ENCODE measurements at places on chromosomes 6 and 20.

- no peak for DNase-seq
These were observed 136.7 kb upstream of the RALGAPA2 start for GRCh38 chr20:20849161-20849560.

DNA sequence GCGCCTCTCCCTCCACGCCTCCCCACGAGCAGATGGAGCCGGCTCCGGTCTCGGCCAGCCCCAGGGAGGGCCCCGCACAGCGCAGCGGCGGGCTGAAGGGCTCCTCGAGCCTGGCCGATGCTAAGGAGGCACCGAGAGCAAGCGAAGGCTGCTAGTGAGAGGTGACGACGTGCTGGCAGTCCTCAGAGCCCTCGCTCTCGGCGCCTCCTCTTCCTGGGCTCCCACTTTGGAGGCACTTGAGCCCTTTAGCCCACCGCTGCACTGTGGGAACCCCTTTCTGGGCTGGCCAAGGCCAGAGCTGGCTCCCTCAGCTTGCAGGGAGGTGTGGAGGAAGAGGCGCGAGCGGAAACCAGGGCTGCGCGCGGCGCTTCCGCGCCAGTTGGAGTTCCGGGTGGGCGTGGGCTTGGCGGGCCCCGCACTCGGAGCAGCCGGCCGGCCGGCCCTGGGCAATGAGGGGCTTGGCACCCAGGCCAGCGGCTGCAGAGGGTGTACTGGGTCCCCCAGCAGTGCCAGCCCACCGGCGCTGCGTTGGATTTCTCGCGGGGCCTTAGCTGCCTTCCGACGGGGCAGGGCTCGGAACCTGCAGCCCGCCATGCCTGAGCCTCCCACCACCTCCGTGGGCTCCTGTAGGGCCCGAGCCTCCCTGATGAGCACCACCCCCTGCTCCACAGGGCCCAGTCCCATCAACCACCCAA, 2.5 kb upstream of the TMEM14C start:
- DNase-seq, result peak; percentile 50

DNA sequence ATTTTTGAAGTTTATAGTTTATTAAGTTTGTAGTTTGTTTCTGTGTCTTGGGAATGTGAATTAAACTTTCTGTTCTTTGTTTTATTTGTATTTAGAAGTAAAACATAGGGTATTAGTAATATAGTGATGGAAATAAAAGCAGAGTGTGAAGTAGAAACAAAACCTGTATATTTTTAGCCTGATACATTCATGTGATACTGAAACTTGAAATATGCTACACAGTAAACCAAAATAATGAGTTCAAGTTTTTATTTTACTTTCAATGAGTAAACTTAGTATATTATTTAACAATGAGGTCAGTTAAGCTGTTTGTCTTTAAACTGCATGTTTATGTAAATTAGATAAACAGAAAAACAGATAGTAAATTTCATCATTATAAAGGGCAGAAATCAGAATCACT, 1592.6 kb downstream of the GRIK2 start:
- no peak for DNase-seq

DNA sequence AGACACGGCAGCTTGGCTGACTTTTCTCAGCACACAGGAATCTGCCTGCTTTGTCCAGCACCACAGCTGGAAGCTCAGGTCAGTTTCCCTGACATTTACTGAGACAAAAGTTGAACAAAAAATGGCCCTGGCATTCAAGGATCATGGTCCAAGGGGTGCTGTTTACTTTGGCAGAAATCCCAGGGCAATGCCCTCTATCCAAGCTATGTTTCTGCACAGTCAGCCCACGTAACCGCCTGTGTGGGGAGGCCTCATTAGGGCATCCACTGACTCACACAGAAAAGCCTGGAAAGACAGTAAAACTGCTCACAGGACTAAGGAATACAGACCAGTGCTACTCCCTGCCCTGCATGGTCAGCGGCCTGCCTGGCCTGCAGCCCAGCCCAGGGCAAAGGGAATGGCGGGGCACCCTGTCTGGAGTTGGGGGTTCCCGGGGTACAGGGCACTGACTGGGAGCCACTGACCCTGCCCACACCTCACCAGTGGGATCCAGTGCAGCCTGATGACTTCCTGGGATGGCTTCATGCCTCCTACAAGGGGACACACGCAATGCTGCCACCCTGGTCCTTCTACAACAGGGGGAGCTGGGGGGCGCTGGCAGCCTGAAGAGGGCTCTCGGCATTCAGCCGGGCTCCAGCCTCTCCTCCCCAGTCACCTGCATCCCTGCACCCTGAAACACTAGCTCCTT, 77.1 kb downstream of the NINL start:
- DNase-seq, result peak; percentile 67

DNA sequence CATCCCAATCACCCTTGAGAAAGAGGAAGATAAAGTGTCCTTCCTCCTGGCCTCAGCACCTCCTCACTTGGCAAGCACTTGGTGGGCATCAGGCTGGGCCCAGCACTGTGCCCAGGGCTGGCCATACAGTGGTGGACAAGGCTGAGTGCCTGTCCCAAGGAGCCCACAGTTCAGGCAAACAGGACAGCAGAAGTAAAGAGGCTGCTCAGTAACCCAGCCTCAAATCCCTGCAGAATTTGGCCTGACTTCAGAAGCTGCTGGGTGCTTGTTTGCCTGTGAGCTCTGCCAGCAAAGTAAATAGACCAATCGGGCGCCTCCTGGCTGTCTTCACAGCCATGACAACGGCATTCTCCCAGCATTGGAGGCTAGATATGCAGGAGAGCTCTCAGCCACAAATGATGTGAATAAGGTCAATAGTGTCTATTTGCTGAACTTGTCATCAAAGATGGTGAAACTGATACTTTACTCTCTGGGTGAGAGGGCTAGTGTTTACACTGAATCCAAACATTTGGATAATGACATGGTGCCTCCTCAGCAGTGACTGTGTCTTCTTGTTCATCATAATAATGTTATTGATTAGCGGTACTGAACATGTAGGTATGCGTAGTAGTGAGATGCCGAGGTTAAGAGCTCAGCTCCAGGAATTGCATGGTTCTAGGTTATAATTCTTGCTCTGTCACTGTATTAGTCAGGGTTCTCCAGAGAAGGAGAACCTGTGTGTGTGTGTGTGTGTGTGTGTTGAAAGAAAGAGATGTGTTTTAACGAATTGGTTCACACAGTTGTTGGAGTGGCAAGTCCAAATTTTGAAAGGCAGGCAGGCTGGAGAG, 36.9 kb upstream of the FANCE start:
- DNase-seq, result peak; percentile 74

DNA sequence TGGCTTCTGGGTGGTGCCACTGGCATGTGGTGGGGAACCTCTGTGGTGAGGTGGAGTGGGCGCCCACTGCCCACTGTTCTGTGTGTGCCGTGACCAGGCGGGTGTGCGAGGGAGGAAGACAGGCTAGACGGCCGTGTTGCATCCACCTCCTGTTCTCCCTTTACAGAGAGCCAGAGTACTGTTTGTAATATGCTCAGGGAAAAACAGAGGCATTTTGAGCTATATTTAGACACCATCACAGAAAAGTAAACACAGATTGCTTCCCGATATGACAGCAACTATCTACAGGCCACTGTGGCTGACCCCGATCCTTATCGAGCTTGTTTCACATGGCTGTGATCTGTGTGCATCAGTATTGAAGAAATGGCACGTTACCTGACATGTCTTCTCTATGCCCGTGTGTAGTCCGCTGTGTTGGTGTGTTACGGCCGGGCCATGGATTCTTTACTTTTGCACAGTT, 45.6 kb downstream of the ARID1B start:
- no peak for DNase-seq

DNA sequence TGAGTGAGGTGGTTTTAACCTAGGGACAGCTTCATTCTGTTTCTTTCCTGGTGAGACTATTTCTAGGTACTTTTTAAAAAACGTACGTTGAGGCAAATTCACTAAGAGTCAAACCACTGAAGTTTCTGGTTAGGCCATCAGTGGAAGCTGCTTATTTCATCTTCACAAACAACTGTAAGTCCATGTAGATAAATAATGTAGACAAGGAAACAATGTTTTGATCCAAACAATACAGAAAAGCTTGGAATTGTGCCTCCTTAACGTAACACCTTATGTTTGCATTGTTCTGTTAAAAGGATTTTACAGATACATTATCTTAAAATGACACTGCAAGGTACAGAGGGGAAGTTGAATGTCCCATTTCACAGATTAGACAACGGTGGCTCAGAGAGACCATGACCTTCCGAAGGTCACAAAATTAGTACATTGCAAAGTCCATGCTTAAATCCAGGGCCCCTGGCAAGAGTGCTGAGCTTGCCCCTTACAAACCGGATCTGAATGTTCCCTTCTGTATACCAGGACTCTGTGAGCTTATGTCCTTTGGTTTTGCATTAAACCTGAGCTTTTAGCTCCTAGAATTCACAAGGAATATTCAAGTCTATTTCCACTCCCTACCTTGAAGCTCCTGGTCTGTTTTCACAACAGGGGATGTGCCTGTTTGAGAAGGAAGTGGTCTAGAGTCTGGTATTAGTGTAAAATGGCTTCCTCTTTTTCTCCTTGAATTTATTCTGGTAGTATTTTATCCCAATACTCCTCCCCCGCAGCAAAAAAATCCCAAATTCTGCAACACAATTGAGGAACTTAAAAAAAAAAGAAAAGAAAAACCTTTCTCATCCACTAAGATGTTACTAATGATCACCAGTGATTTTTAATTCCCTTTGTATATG, 28.9 kb upstream of the ZNF217 start:
- no peak for DNase-seq

- no peak for DNase-seq
These were observed 7.6 kb upstream of the CLDN20 start for GRCh38 chr6:155256122-155256795.

DNA sequence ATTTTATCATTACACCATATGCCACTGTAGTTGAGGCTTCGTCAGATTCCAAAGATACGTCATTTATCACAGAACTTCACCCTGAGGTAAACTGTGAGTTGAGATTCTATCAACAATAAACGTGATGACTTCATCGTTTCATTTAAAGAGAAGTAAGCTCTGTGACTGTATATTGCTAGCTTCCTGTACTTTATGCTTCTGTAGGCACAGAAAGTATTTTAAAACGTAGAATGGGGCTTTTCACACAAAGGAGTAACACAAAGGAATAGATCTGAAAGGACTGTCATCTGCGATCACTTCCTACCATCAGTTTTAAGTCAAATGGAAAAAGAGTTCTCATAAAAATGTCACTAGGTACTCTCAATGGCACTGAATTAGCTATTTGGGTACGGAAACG, 234.4 kb upstream of the MCHR2 start:
- no peak for DNase-seq

DNA sequence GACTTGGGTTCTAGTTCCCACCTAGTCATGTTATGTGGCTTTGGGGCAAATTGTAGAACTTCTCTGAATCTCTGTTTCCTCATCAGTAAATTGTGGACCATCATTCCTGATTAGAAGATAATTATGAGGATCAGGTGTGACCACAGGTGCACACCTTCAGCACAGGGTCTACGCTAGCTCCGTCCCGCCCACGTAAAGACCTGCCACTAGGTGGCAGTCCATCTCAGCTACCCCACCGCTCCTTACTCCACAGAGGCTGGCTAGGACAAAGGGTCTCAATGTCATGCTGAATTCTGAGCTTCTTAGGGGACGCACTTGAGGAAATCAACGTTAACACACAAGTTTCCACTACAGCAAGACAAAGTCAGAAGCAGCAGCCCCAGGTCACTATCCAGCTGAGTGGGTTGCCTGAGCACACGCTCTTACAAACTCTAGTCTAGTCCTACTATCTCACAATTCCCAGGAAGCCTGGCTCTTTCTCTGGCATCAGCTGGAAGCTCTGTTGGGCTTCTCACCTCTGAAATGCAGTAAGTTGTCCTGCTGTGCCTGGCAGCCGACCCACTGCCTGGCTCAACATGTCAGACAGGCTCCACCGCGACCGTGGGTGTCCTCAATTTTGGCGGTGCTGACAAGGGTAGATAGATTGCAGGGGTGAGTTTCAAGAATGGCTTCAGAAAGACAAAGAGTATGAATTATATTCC, 2.0 kb upstream of the PLCG1 start:
- no peak for DNase-seq

DNA sequence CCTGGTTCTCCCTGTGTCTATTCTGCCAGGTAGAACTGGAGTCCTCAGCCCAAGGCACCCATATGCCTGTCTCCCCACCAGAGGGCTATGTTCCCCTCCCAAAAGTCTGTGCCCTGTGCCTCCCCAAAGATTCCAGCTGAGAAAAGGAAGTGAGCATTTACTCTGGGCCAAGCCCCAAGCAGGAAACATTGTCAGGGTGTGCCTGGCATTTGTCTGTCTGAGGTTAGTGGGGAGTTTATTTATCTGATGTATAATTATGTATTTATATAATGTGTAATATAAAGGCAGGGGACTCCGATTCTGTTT, 5.6 kb downstream of the GDF5 start:
- DNase-seq, result no peak

DNA sequence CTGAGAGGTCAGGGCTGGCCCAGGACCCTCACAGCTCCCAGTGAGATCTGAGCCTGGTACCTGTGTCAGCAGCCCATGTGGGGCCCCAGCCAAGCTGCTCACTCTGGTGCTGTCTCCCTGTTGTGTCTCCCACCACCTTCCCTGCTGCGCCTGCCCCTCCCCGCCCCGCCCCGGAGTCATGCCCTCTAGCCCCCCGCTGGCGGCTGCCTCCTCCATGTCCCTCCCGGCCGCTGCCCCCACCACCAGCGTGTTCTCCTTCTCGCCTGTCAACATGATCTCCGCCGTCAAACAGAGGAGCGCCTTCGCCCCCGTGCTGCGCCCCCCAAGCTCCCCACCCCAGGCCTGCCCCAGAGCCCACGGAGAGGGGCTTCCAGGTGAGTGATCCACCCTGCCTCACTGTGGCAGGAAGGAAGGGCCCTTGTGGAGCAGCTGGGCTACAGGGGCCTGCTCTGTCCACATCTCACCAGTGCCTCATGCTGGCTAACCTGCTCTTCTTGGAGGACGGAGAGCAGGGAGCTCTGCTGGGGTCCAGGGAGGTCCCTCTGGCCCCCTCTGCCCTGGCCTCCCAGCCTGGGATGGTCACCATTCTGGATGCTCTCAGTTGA, 44.9 kb downstream of the CPXM1 start:
- no peak for DNase-seq

- no peak for DNase-seq
These were observed 78.8 kb upstream of the ZNFX1 start for GRCh38 chr20:49356676-49357075.

DNA sequence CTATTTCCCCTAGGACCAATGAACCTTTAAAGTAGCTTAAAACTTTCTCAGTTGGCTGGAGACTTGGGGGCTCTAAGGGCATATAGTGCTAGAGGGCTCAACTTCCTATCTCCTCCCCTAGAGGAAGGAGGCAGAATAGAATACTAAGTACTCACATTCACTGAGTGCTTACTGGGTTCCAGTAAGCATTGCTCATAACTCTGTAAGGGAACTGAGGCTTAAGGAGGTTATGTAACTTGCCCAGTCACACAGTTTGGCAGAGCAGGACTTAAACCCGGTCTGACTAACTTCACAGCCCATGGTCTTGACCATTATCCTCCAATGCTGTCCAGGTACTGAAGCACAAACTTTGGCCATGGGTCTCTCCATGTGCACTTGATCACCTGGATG, 12.5 kb downstream of the SESN1 start:
- no peak for DNase-seq

- DNase-seq, result no peak
These were observed 38.6 kb downstream of the VTA1 start for GRCh38 chr6:142185641-142186040.

- no peak for DNase-seq
These were observed 22.5 kb downstream of the FGD2 start for GRCh38 chr6:37027811-37028469.
